Renal cortical epithelial cell (primary cell): ENCODE measurements at places on chromosomes 3 and 15. TPM values are rescaled to one million over a fixed set of nuclear protein-coding genes. Genes with fewer than 3 reads are reported as not detected.

KNG1 gene
- 0.99 TPM in 1 of 2 replicates, not detected in the other for total RNA-seq

SPESP1 gene
- total RNA-seq: 0.75 and 4.3 TPM in 2 replicates

PLSCR5 gene
- not detected in 2 replicates for total RNA-seq

RBP2 gene
- not detected in 2 replicates for total RNA-seq

PHLDB2 gene
- total RNA-seq: 109 and 145 TPM in 2 replicates

FBXO40 gene
- total RNA-seq: not detected in 2 replicates

ZNF662 gene
- 1.6 and 4.9 TPM in 2 replicates for total RNA-seq

DNAH12 gene
- total RNA-seq: 0.17 and 0.25 TPM in 2 replicates

CPN2 gene
- total RNA-seq: 0.05 TPM in 1 of 2 replicates, not detected in the other

NOX5 gene
- total RNA-seq: 0.55 TPM in 1 of 2 replicates, not detected in the other

THRB gene
- 11.8 and 46.1 TPM in 2 replicates for total RNA-seq

KCNMB2 gene
- not detected in 2 replicates for total RNA-seq

PBRM1 gene
- total RNA-seq: 43.6 and 91.2 TPM in 2 replicates

ARHGAP31 gene
- 12.7 and 24.9 TPM in 2 replicates for total RNA-seq

PLA2G4E gene
- not detected in 2 replicates for total RNA-seq

TM4SF1 gene
- 63.8 and 247 TPM in 2 replicates for total RNA-seq

GOLGA8K gene
- 0.40 TPM in 1 of 2 replicates, not detected in the other for total RNA-seq

DZIP1L gene
- total RNA-seq: 9.0 and 21.5 TPM in 2 replicates

GOLGA6L24 gene
- not detected in 2 replicates for total RNA-seq

SLC2A2 gene
- 0.35 and 13.0 TPM in 2 replicates for total RNA-seq
